ENCODE measurements at places on chromosomes 5 and 9.

GRCh38 chr5:101390151-101390908 lies 487.2 kb upstream of the ST8SIA4 start:
- no peak for DNase-seq

DNA sequence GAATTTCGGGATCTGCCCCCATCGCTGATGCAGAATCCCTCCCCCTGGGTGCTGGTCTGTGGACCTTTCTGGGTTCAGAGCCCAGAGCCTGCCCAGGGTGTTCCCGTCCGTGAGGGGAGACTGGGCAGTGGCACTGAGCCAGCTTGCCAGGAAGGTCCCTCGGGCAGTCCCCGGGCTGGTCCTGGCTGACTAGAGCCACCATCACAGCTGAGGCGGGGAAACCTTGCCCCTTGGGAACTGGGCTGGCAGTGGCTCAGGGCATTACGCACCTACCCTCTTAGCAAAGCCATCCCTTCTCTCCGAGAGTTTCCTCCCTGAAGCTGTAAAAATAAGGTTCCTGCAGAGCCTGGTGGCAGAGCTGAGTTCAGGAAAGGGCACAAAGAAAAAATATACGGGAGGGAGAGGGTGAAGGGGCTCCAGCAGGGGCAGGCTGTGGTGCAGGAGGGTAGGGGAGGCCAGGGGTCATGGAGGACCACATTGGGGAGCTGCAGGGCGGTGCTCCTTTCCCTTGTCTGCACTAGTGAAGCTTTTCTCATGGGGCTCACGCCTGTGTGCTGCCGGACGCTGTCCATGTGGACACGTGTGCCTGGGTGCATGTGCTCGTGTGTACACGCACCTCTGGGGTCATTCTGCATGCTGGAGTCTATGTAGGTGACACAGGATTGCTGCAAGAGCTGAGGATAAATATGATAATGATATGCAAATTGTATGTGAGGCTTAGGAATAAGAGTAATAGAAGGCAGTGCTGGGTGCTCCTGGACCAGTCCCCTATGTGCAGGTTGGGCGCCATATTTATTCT lies 118.9 kb downstream of the LHX2 start:
- no peak for DNase-seq

- no peak for DNase-seq
These were observed 177.9 kb downstream of the C9orf50 start for GRCh38 chr9:129442803-129443511.

DNA sequence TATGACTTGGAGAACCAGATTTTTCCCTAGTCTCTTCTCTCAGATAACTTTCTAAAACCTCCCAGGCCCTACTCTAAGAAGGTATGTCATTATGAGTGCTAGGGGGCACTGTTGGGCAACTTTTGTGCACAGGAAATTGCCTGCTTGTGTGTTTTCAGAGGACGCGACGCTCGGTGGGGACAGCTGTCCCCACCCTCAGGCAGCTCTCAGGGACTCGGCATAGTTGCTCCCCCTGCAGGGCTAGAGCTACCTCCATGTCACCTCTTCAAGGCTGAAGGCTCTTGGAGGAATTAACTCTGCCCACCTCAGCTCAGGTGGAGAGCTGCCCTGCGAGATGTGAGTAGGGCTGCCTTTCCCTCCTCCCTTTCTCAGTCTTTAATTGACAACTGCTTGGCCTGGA lies 10.2 kb upstream of the TIFAB start:
- no peak for DNase-seq

DNA sequence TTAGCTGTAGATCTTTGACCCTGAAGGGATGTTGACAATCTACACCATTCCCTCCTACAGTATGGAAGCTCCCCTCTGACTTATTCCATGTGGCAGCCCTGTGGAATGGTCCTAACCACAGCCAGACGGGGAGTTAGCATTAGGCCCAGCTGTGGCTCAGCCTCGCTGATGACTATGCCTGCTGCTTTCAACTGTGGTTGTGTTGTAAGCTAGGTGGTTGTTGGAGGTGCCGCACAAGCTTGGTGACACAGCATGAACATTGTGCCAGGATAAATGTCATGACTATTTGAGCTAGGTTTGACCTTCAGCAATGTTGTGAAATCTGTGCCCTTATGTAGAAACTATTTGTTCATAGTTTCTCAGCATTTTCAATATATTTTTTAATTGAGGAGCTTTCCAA lies 40.6 kb downstream of the SGCD start:
- DNase-seq, result no peak

DNA sequence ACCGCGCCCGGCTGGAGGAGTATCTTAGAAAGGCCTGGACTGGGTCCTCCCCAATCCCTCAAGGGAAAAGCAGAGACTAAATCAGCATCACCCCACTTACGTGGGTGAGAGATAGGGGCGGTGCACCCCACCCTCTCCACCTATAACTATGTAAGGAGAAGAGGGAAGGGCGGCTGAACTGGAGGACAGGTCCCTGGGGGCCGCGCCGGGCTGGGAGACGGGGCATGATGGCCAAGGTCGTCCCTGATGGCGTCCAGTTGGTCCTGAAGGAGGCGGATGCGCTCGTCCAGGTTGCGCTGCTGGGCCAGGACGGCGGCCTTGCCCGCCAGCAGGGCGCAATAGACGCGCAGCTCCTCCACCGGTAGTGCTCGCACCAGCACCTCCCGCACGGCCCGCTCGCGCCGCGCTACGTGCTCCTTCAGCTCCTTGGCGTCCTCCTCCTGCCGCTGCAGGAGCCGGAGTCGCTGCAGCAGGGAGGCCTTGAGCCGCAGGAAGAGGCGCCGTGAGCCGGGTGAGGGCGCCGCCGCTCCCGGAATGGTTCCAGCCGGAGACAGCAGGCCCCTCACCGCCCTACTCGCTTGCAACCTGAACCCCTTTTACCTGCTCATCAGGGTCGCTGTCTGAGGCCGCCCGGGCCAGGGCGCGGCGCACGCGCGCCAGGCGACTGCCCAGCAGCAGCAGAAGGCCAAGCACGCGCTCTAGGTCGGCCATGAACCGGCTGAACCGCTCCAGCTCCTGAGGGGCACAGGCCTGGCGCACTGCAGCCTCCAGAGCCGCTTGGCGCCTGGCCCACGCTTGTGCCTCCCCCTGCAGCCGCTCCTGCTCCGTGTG lies 7.6 kb downstream of the SHROOM1 start:
- no peak for DNase-seq

GRCh38 chr5:60026161-60026560 lies 132.6 kb upstream of the PDE4D start:
- DNase-seq, result no peak

DNA sequence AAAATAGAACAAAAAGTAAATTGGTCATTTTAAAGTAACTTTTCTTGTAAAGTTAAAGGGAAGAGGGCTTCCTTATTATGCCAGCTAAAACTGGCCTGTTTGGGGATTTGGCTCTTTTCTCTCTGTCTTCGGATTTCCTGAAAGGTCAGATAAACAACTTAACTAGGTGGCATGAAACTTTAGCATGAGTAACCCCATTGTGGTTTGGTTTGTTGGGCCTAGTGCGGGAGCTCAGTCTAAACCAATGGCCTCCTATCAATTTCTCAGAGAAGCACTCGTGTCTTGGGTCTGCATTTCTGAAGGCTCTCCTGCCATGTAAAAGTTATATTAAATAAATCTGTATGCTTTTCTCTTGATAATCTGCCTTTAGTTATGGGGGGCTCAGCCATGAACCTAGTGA lies 48.5 kb upstream of the ANKH start:
- DNase-seq, result no peak

GRCh38 chr5:313806-314376 lies 7.6 kb upstream of the AHRR start:
- DNase-seq, result no peak

DNA sequence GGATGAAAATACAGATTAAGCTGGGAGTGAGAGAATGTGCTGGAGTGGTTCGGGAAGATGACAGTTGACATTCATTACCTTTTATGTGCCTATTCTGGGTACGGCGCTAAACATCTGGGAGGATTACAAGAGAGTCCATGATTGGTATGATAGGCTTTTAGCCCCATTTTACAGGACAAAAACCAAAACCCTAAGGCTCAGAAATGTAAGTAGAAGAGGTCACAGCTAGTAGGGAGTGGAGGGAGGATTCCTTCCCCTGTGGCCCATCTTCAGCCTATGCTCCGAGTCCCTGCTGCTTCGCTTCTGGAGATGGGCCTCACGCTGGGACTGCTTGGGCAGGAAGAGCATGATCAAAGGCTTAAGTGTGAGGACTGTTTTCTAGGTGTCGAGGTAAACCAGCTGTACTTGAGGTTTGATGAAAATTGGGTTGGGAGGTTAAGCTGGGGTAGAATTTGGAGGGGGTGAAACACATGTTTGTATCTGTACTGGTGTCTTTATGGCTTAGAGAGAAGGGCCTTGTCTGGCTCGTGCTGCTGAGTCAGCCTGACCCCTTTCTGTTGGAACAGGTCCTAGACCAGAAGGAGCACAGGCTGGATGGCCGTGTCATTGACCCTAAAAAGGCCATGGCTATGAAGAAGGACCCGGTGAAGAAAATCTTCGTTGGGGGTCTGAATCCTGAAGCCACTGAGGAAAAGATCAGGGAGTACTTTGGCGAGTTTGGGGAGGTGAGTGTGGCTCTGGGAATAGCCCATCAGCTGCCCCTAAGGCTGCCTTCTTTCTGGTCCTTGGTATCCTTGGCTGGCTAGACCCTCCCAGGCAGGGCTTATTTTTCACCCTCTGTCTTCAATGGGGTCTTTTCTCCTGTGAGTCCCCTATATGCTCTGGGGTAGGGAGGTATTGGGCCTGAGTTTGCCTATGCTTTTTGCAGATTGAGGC lies 2.1 kb downstream of the HNRNPAB start:
- DNase-seq, result no peak

DNA sequence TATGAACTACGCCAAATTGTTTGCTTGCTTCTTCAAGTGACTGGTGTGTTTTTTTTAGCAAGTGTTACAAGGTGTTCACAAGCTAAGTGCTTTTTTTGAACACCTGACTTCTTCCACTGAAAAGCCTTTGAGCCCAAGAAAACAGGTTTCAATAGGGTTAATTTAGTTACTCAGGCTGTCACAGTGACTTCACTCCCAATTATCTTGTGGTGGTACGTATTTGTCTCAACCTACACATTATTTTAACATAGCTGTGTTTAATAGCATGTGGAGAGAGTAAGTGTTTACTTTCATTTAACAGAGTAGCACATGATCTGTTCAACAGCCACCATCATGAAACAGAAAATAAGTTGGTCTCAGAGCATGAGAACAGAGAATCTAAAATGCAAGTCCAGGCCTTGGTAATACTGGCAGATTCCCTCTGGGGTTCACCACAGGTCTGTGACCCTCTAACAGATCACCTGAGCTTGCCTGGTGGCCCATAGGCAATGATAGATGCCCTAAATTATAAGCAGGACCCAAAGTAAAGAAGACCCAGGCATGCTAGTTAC lies 267.7 kb upstream of the SMARCA2 start:
- DNase-seq, result no peak

DNA sequence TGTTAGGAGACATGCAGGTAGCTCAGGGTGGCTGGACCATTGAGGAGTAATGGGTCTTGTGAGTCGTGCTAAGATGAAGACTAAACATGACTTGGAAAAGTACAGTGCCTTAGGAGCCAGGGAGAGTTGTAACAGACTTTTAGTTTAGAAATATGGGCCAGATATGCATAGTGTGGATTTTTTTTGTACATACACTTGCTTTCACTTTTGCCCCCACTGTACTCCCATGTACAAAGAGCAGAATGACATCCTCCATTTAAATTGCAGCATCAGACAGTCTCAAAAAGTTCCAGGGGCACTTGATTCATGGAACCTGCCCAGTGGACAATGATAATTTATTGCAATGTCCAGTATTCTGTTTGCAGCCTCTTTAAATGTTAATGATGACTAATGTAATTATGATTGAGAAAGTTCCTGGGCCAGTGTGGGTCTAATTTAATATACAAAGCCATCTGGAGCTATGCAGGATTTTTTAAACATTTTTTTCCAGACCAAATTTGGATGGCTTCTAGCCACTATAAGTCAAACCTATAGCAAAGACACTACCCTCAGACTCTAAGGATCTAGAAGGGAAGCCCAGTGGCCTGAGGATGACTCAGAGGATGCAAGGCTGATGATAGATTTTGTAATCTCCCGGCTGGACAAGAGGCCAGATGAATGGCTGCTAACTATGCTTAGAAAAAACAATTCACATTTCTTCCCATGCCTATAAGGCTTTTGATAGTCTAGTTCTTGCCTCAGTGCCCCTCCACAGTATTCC lies 80.1 kb downstream of the TRPC7 start:
- no peak for DNase-seq

- DNase-seq, result no peak
These were observed 29.3 kb downstream of the DAB2 start for GRCh38 chr5:39395521-39395920.

DNA sequence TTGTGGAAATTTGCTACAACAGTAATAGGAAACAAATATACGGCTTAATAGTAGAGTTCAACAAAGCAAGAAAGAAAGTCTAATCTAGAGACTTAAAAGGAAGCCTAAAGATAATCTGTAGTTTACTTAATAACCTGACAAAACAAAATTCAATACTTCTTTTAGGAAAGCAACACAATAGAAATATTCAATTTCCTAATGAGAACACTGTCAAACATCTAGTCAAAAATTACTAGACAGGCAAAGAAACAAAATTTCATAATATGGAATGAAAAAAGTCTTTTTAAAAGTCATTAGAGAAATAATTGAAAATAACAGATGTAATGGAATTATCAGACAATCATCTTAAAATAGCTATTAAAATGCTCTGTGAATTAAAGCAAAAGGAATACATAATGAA lies 692.5 kb upstream of the ADAMTS16 start:
- DNase-seq, result no peak

GRCh38 chr5:143433670-143434069 lies 30.2 kb upstream of the NR3C1 start:
- no peak for DNase-seq

GRCh38 chr9:72217306-72217842 lies 68.1 kb downstream of the GDA start:
- DNase-seq, result no peak

GRCh38 chr5:109868737-109869136 lies 179.0 kb downstream of the MAN2A1 start:
- DNase-seq, result no peak

- DNase-seq, result no peak
These were observed 200.8 kb downstream of the DIRAS2 start for GRCh38 chr9:90441814-90442213.

Measured in esophagus squamous epithelium (tissue), 5 donors.